Endothelial cell of umbilical vein (primary cell): ENCODE measurements at places on chromosomes 3 and 15. TPM values are rescaled to one million over a fixed set of nuclear protein-coding genes. Genes with fewer than 3 reads are reported as not detected.

The IGF2BP2 gene
- total RNA-seq = 122 and 130 TPM in 2 replicates

The STXBP5L gene
- total RNA-seq = not detected in 2 replicates

The SCG3 gene
- not detected in 2 replicates for total RNA-seq

The PAQR9 gene
- not detected in 2 replicates for total RNA-seq

The PAQR5 gene
- total RNA-seq = 0.09 TPM in 1 of 2 replicates, not detected in the other

The ALS2CL gene
- total RNA-seq = 9.7 and 10.1 TPM in 2 replicates

The EPHA6 gene
- total RNA-seq = 0.28 TPM in 1 of 2 replicates, not detected in the other

The MOBP gene
- total RNA-seq = 0.44 and 2.0 TPM in 2 replicates

The CAND2 gene
- total RNA-seq = 11.0 and 12.4 TPM in 2 replicates

The ABHD14A gene
- 6.6 and 8.2 TPM in 2 replicates for total RNA-seq

The TMEM39A gene
- total RNA-seq = 53.0 and 56.0 TPM in 2 replicates

The GRM2 gene
- total RNA-seq = 0.51 TPM in 2 replicates

The DVL3 gene
- total RNA-seq = 59.0 and 61.3 TPM in 2 replicates

The SLC22A13 gene
- 0.44 and 0.53 TPM in 2 replicates for total RNA-seq

The PIAS1 gene
- 24.2 and 32.3 TPM in 2 replicates for total RNA-seq

The CYP11A1 gene
- total RNA-seq = not detected in 2 replicates

The CSPG4 gene
- total RNA-seq = not detected in 2 replicates

The SNURF gene
- total RNA-seq = 9.4 and 12.2 TPM in 2 replicates

The SPATA12 gene
- total RNA-seq = 0.14 TPM in 1 of 2 replicates, not detected in the other

The TGM4 gene
- 0.24 and 0.39 TPM in 2 replicates for total RNA-seq

The P3H2 gene
- 4.8 and 6.6 TPM in 2 replicates for total RNA-seq

The ARGFX gene
- not detected in 2 replicates for total RNA-seq

The NUSAP1 gene
- total RNA-seq = 101 and 109 TPM in 2 replicates

The ZNF620 gene
- 3.6 and 4.0 TPM in 2 replicates for total RNA-seq

The FBXL2 gene
- 21.7 and 26.9 TPM in 2 replicates for total RNA-seq

The ECE2 gene
- total RNA-seq = not detected in 2 replicates

The HCN4 gene
- total RNA-seq = not detected in 2 replicates
